ENCODE measurements at places on chromosomes 1 and 21.

DNA sequence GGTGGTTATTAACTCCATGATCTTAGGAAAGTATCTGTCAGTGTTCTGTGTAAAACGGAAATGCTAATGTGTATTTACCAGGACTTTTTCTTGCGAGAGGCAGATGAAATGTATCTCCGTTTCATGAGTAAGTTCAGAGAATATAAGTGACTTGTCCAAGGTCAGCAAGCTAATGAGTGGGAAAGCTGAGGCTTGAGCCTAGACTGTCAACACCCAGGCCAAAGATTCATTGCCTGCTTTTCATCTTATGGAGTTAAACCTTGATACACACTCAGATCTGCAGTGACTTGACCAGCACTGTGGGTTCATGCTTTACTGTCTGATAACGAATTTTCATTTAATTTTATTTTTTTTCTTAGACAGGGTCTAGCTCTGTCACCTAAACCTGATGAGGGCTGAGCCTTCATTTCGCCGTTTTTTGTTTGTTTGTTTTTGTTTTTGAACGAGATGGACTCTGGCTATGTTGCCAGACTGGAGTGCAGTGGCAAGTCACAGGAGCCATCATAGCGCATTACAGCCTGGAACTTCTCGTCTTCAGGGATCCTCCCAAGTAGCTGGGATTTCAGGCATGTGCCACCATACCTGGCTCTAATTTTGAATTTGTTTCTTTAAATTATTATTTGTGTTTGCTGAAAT, 918 bp upstream of the JTB start:
- no peak for DNase-seq

GRCh38 chr1:231694465-231695077, 68.0 kb downstream of the DISC1 start:
- DNase-seq: no peak

DNA sequence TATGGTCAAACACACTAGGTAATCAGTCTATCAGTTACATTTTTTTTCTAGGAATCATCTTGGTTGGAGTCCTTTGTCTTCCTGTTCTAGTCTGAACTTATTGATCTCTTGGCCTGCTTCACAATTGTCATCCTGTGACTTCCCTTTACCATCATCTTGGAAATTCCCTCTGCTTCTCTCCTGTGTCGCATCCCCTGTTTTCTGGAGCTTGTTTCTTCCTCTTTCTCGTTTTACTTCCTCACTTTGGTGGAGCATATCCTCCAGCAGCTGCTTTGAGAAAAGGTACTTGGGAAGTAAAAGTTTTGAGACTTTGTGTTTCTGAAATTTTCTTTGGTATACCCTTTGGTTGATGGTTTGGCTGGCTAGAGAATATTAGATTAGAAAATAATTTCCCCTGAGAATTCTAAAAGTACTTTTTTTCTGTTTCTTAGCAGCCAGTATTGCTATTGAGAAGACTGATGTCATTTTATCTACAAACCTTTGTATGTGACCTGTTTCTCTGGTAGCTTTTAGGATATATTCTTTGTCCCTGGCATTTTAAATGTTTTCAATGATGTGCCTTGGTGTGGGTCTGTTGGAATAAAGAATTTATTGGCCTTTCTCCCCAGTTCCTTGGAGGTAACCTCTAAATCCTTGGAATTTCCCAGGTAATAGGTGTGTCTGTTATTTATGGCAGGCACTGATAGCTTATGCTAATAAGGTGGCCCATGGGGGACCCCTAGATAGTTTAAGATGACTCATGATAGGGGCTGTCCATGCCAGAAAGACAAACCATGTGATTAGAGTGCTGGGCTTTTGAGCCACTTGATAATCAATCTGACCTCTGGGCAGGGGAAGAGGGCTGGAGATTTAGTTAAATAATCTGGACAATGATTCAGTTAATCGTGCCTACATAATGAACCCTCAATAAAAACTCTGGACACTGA, 6.1 kb upstream of the MYCL start:
- DNase-seq: no peak

DNA sequence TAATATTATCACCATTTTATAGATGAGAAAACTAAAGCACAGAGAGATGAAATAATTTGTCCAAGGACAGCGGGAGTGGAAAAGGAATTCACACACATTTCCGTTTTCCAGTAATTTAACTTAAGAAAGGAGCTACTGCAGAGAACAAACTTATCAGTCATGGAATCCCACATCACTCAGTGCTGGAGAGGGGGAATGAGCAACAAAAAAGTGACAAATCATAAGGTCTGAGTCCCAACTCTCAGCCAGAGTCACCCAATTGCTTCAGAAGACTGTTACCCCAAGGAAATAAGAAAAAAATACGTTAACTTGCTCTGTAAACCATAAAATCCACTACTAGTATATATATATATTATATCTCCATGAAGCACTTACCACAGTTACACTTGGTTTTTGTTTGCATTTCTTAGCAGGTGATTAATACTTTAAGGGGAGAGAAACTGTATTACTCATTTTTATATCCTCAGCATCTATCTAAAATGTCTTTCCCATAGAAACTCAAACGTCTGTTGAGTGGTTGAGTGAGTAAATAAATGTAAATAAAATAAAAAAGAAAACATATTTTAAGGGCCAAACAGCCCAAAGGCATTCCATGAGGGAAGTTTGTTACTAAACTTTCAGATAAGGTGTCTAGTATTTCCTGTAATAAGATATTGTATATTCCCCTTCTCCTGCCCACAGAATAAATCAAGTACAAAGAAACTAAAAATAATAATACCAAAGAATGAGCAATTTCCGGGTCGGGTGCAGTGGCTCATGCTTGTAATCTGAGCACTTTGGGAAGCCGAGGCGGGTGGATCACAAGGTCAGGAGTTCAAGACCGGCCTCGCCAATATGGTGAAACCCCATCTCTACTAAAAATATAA, 76.8 kb downstream of the SLC45A1 start:
- no peak for DNase-seq

DNA sequence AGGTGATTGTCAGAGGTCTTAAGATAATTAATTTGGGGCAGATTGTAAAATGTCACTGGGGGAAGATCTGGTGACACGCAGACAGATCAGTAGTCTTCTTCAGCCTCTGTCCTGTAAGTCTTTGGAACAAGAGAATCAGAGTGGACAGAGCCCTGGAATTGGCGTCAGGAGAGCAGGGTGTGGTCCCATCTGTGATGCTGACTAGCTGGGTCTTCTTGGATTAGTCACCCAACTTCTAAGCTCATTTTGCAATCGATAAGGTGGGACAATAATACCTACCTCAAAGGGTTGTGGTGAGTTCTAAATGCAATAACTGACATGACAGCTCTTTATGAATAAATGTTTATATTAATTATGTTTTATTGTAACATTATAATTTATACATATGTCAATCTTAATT, 4.8 kb downstream of the FASLG start:
- no peak for DNase-seq

- DNase-seq: no peak
Observed at GRCh38 chr1:222750651-222751050, 13.6 kb downstream of the FAM177B start.

GRCh38 chr21:14677013-14677412, 130.9 kb upstream of the SAMSN1 start:
- no peak for DNase-seq

- no peak for DNase-seq
Observed at GRCh38 chr1:155078469-155079209, at the start of gene EFNA3. Gene EFNA3, plus strand, starts transcription at chr1:155078837. Its CDS starts 105 bp downstream, at chr1:155078942.

- no peak for DNase-seq
Observed at GRCh38 chr1:193181536-193181935, 4.9 kb downstream of the B3GALT2 start.

DNA sequence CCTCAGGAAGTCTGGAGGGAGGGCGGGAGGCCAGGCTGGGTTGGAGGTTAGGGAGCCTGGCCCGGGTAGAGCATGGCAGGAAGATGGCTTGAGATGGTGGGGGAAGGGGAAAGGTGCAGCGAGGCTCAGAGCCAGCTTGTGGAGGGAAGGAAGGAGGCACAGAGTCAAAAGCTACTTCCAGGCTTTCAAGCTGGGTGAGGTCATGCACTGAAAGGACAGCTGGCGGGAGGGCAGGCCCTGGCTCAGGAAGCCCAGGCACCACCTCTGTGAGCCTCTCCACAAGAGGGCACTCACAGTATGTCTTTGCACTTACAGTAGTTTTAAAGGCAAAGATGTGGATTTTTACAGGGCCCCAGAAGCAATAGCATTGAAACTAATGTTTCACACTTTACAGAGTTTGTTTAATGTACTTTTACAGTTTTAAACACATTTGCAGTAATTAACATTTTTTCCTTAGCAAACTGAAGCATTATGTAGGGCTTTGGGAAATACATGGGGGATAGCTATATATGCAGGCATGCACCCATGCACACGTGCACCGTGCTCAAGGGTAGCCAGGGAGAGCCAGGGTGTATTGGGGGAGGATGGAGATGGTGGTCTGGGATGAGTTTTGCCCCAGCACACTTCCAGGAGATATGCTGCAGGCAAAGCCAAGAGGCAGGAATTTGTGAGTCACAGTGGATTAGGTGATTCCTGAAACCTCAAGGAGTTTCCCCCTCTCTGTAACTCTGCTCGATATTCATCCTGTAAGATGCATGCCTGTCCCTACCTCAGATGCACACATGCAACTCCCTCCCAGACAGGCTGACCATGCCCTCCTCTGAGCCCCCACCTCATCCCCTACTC, 6.1 kb upstream of the ADAM15 start:
- peak; percentile 39 for DNase-seq

GRCh38 chr1:31523012-31523411, 53.3 kb upstream of the TINAGL1 start:
- no peak for DNase-seq

GRCh38 chr1:156910309-156910782, 10.1 kb upstream of the LRRC71 start:
- no peak for DNase-seq

- DNase-seq: no peak
Observed at GRCh38 chr1:222794656-222795474, 20.0 kb upstream of the DISP1 start.

- DNase-seq: no peak
Observed at GRCh38 chr1:167365360-167365759, 144.7 kb downstream of the POU2F1 start.

- no peak for DNase-seq
Observed at GRCh38 chr1:89808441-89809117, 12.3 kb upstream of the LRRC8D start.

DNA sequence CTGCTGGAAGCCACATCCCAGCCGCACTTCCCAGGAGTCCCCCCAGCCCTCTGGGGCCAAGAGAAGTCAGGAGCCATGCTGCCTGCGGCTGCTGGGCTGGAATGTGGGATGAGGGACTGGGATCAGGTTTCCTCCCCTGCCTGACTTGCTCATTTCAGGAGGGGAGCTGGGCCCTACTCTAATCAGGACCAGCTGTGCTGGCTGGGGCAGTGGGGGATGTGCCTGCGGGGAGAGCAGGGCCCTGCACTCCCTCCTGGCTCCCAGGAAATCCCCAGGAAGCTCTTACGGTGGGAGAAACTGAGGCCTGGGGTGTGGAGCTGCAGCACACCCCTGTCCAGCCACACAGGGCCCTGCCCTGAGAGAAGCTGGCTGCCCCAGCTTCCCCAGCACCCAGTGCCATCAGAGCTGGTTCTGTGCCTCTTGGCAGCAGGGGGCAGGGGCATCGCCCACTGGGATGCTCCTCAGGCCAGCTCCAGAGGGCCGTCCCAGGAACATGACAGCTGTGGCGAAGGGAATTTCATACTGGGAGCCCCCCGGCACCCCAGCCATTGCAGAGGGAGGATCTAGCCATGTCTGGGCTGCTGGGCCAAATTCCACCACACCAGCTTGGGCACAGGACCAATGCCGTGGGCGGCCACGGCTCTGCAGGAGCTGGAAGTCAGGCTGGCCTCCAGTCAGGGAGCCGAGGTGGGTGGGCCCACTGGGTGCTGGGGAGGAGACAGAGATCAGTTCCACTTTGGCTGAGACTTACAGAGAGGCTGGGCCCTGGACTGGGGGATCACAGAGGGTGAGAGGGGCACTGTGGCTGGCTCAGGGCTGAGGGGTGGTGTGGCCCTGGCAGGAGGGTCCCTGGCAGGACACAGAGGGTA, 21.3 kb upstream of the PRSS38 start:
- no peak for DNase-seq

- no peak for DNase-seq
Observed at GRCh38 chr1:89312572-89312971, 39.9 kb upstream of the GBP5 start.

DNA sequence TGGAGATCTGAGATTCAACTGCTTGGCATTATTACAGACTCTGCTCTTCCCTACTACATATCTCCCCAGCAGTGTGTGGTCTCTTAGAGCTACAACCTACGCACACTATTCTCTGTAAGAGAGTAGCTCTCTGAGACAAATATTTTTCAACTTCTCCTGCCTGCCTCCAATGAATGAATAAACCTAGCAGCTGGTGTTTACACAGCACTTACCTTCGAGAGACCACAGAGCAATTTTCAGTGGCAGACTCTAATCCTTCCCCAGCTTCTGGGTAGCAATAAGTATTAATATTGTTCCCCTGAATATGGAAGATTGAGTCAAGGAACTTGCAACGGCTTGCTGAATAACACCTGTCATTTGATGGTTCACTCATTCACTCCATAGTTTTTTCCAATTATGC, 350.9 kb upstream of the SPAG17 start:
- no peak for DNase-seq

DNA sequence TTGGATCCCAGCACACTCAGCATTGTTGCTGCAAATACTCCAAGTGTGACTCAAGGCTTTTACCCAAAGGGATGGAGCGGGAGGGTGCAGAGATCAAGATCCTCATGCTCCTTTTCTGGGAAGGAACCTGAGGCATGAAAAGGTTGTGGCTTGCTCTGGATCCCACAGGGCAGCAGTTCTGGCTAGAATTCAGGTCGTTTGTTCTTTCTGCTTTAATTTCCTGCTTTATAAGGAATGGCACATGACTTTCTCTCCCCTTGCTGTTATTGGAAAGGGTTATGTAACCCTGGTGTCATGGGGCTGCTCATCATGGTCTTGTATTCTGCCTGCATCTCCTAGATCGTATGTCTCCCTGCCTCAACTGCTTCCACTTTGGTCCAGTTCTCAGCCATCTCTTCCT, 101.6 kb downstream of the NOS1AP start:
- DNase-seq: no peak

- DNase-seq: peak; percentile 31
Observed at GRCh38 chr1:110916669-110917306, 43.8 kb downstream of the CD53 start.

All from GF-D8 (cell line).